ENCODE measurements at places on chromosomes 13 and 19.

GRCh38 chr13:113129921-113130750 lies 7.5 kb downstream of the F10 start:
- peaks cover 42% of the 10 kb centered on the region for H3K27me3 ChIP-seq
- H3K4me3 ChIP-seq: no peak overlapping the region
- H3K27ac ChIP-seq: no peak overlapping the region

DNA sequence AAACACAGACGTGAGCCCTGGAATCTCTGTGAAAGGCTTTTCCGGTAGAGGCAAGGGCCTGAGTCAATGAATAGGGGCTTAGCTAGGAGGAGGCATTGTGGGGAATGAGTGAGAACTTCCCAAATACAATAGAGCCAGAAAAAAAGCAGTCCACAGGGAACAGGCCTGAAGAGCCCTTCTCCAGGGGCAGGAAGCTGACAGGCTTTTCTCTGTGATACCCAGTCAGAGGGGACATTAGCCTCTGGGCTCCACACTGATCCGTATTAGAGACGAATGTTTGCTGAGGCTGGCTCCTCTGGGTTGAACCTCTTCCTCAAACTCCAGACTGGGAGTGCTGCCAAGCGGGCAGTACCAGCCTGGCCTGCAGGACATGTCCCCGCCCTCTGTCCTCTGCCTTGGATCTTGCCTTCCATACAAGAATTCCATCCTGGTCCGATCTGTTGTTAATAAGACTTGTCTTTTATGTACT lies 2.3 kb downstream of the DHRS12 start:
- peaks cover 47% of the 10 kb centered on the region for H3K4me1 ChIP-seq
- peak overlapping the region; percentile 85 for H3K4me3 ChIP-seq
- H3K36me3 ChIP-seq: peaks cover 40% of the 10 kb centered on the region
- no peaks in the 10 kb centered on the region for H3K27me3 ChIP-seq

DNA sequence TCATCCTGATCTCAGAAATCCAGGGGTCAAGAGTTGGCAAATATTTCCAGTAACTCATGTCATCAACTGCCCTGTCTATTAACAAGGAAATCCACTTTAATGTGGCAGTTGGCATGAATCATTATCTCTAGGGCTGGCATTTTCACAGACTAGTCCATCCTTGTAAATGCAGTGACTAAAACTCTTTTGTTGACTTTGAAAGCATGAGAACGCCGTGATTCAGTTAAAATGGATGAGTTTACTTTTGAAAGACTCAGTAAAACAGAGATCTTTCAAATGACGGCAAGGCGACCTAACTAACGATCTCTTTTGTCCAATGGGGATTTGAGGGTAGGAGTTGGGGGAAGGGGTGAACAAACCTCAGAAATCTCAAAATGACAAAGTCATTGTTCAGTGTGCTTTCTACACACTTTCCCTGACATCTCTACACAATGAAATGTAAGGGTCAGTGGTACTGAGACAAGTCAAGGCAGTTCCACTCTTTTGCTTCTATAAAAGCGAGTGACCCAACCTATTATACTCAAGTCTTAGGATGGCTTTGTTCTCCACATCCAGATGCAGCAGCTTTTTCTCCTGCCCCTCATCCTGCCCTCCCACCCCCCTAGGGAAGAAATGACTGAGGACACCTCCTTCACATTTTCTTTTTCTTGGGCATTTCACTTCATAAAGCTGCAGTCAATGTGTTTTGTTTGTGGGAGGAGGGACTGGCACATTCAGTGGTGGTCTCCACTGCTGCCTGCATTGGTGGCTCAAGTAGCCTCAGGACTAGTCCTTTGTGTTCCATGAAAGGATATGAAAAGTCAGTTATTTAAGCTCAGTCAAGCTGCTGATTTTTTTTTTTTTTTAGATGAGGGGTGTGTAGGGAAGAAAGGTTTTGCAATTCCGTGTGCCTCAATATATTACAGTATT lies 200.5 kb downstream of the ABCC4 start:
- no peak overlapping the region for H3K4me3 ChIP-seq
- H3K4me1 ChIP-seq: no peaks in the 10 kb centered on the region
- no peaks in the 10 kb centered on the region for H3K27me3 ChIP-seq
- peaks cover 6% of the 10 kb centered on the region for H3K36me3 ChIP-seq
- H3K27ac ChIP-seq: no peak overlapping the region

DNA sequence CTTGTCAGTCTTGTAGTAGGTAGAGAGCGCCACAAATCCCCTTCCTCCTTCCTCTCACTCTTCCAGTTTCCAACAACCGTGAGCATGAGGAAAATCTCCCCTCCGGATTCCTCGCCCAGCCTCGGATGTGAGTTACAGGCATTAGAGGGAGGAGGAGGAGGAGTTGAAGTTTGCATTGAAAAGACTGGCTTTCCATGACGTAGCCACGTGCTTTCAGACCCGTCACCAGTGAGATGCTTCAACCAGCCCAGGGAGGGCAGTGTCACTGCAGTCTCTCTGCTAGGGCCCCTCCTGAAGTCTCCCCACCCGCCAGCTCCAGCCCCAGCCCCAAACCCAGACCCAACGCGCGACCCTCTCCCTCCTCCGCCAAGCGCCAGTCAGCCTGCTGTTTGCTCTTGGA lies 442 bp upstream of the FGF14 start:
- peaks cover 27% of the 10 kb centered on the region for H3K4me1 ChIP-seq
- H3K4me3 ChIP-seq: peak overlapping the region; percentile 38
- peaks cover 87% of the 10 kb centered on the region for H3K27me3 ChIP-seq
- no peak overlapping the region for H3K27ac ChIP-seq

Data from central memory CD8-positive, alpha-beta T cell (primary cell).